Activated CD8-positive, alpha-beta memory T cell treated with anti-CD3 and anti-CD28 coated beads for 1 hour (primary cell): ENCODE measurements at places on chromosomes 2 and 18.

- DNase-seq = no peak
Measured at GRCh38 chr2:100733391-100734187, 86.3 kb upstream of the NPAS2 start.

DNA sequence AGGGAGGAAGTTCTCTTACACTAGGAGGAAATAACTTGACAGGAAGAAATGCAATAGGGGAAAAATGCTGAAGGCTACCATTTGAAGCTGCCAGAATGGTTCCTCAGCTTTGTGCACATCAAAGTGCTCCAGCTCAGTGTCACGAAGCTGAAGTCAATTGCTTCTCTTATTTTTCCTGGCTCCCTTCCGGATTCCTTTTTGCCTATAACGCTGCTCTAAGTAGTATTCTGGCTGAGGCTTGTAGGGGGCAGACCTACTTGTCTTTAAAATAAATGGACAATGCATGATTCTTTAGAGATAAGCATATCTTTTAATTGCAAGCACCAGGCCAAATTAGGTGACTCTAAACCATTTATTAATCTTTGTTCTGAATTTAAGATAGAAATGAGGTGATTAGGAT is 60.3 kb upstream of the SCN1A start:
- DNase-seq = no peak

GRCh38 chr2:32402091-32402490 is 45.3 kb downstream of the BIRC6 start:
- no peak for DNase-seq

DNA sequence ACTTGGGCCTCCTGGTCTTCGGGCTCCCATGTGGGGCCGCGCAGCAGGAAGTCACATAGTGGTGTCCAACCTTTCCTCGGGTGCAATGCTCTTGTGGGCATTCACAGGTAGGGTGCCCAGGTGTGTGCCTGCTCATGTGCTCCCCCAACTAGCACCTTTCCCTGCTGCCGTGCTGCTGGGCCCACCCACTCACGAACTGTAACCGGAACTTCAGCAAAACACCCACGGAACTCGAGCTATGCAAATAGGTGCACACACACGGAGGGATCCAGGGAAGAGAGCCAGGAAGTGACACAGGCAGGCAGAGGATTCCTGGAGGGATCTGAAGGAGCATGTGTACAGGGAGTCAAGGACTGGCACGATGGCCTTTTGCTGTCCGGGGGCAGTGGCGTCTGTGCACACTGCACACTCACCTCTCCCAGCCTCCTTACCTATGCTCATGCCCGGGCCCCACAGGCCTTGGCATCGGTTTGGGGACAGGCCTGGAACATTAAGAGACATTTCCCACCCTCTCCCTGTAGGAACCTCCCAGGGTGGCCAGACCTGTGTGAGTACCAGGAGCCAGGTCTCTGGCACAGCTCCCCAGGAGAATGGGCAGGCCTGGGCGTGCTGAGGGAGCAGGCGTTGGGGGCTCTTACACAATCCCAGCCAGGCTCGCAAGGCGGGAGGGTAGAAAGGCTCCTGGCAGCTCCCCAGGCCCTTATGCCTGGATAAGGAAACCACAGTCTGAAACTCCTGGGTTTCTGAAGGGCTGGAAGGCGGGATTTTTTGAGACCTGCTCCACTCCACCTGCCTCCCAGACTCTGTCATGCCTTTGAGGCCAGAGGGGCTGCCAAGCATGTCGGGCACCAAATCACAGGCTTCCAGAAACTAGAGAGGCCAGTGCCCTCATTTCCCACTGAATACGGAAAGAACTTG is 6.6 kb upstream of the PTMA start:
- no peak for DNase-seq

GRCh38 chr2:70964133-70964532 is 14.3 kb upstream of the ANKRD53 start:
- no peak for DNase-seq

DNA sequence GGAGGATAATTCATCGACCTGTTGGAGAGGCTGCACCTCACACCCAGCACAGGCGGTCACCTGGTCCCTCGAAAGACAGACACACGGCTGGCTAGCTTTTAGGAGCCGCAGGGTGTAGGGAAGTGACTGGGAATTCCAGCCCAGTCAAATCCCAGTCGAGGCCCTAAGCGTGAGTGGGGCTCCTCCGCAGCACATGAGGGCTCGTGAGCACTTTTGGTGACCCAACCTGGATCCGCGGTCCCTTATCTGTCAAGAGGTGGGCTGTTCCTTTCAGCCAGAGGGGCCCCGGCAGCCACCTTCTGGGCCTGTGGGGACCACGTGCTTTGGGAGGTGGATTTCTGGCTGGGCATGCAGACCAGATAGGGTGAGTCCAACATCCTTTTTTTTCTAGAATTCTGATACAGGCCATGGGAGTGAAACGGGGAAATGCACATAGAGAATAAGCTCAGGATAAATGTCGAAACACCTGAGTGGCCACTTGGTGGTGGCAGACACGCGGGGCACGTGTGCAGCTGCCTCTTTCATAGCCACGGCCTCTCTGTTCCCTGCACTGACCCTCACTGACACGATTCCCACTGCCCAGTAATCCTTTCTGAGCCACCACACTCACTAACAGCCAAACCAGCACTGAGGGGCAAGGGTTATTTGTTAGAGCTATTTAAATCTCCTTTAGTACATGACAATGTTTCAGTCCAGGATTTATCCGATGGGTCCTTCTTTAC is 148.4 kb upstream of the PXDN start:
- DNase-seq = no peak

- DNase-seq = no peak
Measured at GRCh38 chr18:67484458-67484857, 32.1 kb downstream of the DSEL start.

GRCh38 chr2:101369100-101369499 is 18.2 kb downstream of the CREG2 start:
- no peak for DNase-seq

DNA sequence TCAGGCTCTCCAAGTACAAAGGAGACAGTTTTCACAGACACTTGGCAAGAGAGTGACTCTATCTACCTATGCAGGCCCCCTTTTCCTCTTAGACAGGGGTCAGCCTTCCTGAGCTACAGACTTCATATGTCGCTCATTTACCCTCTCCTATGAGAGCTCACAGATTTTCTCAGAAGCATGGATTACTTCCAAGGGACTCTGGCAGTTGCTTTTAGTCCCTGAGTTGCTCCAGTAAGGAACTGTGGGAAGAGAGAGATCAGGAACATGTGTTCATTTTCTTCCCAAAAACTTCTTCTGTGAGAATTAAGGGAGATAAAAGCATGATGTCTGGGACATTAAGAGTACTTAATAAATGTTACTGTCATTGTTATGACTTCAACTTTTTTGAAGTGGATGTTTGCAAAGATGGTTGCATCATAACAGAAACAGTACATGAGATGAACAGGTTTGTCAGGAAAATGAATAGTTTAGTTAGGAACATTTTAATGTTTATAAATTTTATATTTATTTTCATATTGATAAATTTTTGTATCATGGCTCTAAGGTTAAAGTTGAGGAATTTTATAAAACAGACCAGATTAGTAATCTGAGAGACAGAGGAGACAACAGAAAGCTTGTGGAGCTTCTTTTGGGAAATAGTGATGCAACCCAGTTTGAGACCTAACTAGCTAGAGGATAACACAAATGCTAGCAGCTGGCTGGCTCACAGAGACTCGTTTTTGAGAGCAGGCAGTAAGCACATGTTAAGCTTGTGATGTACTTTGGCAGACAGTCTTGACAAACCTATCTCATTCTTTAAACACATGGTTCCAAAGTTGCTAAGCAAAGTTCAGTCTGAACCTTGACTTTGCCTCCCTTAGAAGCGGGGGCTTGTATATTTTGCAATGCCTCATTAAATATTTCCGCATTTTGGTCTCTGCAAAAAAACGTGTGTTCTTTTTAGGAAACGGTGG is 21.7 kb upstream of the UGP2 start:
- DNase-seq = no peak

- no peak for DNase-seq
Measured at GRCh38 chr2:188678882-188679281, 295.3 kb upstream of the COL3A1 start.

GRCh38 chr2:138421315-138421970 is 80.1 kb upstream of the SPOPL start:
- DNase-seq = no peak

DNA sequence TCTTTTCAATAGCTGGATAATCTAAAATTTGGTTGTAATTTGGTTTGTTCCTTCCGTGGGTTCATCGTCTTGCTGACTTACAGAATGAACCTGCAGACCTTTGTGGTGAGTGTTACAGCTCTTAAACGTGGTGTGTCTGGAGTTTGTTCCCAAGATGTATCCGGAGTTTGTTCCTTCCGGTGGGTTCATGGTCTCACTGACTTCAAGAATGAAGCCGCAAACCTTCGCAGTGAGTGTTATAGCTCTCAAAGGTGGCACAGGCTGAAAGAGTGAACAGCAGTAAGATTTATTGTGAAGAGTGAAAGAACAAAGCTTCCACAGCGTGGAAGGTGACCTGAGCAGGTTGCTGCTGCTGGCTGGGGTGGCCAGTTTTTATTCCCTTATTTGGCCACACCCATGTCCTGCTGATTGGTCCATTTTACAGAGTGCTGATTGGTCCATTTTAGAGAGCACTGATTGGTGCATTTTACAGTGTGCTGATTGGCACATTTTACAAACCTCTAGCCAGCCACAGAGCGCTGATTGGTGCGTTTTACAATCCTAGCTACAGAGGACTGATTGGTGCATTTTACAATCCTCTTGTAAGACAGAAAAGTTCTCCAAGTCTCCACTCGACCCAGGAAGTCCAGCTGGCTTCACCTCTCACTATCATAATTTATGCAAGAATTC is 16.6 kb downstream of the RALB start:
- no peak for DNase-seq

DNA sequence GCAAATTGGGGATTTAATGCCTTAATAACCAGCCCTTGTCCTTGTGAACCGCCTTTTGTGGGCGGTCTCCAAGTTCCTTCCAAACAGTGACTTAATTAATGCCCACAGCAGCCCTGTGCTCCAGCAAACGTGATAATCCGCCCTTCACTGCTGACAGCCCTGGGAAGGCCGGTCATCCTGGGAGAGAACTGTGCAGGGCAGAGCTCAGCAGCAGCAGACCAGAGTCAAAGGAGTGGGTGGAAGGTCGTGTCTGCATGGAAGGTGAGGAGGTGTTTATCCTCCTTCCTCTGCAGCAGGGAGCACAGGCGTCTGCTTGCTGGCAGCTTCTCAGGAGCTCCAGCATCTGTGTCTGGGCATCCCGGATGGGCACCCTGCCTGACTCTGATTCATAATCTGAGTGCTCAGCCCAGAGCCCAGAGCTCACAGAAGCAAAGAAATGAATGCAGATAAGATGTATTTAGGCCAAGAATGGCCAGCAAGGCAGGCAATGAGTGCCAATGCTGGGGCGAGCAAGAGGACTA is 270.0 kb upstream of the PXDN start:
- DNase-seq = no peak

DNA sequence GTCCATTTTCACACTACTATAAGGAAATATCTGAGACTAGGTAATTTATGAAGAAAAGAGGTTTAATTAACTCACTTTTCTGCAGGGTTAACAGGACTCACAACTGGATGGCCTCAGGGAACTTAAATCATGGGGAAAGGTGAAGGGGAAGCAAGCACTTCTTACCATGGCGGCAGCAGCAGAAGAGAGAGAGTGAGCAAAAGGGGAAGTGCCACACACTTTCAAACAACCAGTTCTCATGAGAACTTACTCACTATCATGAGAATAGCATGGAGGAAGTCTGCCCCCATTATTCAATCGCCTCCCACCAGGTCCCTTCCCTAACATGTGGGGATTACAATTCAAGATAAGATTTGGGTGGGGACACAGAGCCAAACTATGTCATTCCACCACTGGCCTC is 55.1 kb upstream of the NETO1 start:
- DNase-seq = no peak

GRCh38 chr2:226608451-226608850 is 191.2 kb downstream of the IRS1 start:
- no peak for DNase-seq

- no peak for DNase-seq
Measured at GRCh38 chr2:212505586-212505985, 33.0 kb downstream of the ERBB4 start.

GRCh38 chr2:20178249-20178607 is 46.7 kb downstream of the SDC1 start:
- DNase-seq = no peak

GRCh38 chr2:15316370-15316814 is 244.7 kb downstream of the NBAS start:
- no peak for DNase-seq
